ENCODE measurements at places on chromosomes 2 and 18.

DNA sequence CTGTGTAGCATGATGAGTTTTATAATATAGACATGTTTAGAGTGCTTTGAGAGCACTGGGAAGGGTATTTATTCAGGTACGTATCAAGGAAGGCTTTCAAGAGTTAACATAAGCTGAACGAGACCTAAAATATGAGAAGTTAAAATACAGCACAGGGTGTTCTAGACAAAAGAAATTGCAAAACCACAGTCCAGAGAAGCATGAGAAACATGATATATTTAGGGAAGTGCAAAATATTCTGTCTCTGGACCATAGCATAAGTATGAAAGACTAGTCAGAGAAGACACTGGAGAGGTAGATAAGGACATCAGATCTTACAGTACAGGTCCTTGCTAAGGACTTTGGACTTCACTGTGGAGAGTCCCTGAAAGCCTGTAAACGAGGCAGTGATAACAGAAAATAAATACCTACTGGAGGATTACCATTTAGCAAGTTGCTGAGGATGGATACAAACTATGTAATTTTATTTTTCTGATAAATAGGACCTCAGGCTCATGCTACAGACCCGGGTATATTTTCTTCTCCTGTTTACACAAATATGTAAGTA lies 43.7 kb downstream of the FSIP2 start:
- DNase-seq: no peak

GRCh38 chr2:82959727-82960126 lies 1499.4 kb downstream of the SUCLG1 start:
- no peak for DNase-seq

- DNase-seq: peak; percentile 42
These were observed 24.1 kb downstream of the TRABD2A start for GRCh38 chr2:84856787-84857186.

GRCh38 chr2:147501968-147502367 lies 342.9 kb upstream of the ACVR2A start:
- DNase-seq: no peak

DNA sequence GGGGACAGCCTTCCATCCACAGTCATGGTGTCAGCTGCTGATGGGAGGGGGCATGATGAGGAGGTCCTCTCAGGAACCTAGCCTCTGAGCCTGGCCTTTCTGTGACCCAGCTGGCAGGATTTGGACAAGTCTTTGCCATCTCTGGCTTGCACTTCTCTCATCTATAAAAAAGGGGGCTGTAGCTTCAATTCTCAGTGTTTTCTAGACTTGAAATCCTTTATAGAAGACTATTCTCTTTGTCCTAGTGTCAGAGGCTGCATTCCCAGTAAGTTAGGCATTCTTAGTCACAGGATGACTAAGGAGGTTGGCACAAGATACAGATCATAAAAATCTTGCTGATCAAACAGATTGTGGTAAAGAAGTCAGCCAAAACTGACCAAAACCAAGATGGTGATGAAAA lies 958.5 kb downstream of the CNTNAP5 start:
- DNase-seq: no peak

DNA sequence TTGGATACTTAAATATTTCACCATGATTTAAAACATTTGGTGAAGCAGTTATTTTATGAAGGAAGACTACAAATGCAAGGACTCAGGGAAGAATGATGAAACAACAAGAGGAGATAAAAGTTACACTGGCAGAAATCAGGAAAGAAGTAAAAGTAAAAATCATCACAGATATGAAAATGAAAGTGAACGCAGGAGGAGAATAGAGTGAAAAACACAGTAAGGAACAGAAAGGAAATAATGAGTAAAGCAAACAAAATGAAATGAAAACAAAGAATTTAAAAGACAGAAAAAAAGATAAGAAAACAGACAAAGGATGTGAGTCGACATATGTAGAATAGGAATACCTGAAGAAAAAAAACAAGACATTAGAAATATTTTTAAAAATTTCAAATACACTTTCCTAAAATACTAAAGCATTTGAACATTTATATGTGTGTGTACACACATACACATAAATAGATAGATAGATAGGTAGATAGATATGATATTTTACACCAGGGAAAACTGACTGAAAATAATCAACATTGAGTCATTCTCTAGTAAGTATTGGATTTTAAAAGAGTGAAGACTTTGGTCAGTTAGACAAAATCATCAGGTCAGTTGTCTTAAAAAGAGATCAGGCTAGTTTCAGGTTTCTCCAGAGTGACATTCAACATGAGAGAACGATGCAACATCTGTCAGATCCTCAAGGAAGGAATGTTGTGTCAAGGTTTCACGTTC lies 12.1 kb upstream of the KDSR start:
- DNase-seq: no peak

GRCh38 chr2:200380091-200380561 lies 73.6 kb downstream of the SPATS2L start:
- no peak for DNase-seq

- DNase-seq: no peak
These were observed 21.3 kb downstream of the PDCD1 start for GRCh38 chr2:241837197-241837965.

DNA sequence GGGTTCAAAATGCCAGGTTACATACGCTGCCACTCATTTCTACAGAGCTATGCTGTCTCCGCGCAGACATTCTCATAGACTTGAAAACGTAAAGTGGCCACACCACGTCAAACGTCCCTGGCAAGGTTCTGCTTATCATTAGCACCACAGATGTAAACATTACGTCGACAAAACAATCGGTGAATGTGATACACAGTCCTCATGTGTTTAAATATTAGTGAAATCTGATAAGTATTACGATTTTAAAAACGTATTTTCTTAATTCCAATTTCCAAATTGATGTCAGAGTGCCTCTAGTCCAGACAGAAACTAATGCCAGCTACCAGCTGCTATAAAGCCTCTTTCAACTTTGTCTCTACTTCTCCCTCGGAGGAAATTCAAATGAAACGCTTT lies 1.2 kb downstream of the STK17B start:
- peak; percentile 80 for DNase-seq

- DNase-seq: no peak
These were observed 293.0 kb downstream of the RDH14 start for GRCh38 chr2:18267501-18267900.

DNA sequence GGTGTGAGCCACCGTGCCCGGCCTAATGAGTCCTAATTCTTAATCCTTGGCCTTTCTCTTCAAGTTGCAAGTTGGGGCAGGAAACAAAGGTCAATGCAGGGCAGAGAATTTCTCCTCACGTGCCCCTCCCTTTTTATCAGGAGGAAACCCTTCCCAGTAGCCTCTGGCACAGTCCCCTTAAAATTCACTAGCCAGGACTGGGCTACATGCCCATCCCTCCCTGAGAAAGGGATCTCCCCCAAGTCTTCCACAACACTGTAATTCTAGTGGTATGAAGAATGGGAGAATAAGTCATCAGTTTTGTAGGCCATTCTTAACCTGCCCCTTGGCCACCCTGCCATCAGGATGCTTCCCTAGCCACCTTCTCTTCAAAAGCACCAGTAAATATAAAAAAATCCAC lies 42.2 kb downstream of the ARID5A start:
- DNase-seq: no peak

DNA sequence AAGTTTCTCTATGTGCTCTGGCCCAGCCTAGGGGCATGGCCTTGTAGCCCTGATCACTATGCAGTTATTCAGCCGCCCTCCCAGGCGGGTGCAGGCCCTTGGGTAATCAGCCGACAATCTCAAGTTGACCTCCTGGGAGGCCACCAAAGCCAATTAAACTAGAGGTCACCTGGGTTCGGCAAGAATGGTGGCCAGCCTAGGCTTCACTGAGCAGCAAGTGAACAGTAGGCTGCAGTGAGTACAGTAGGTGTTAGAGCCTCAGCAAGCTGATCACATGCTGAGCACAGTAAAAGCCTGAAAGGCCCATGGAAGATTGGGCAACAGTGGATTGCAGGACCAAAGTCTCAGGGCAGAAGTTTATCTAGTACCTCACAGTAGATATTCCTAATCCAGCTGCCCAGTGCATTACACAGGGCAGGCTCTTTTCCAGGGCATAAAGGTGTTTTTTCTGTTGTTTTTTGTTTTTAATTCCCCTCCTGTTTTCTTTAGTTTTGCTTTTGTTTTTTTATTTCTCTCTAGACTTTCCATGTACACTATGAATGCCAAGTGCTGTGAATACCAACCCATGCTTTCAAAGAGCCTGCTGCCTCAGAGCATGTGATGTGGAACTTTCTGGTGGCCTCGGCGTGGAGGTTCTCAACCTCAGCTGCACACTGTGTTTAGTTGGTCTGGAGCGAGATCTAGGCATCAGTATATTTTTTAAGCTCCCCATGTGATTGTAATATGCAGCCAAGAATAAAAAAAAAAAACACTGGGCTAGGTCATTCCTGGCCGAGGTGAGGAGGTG lies 55.9 kb upstream of the ATL2 start:
- DNase-seq: no peak

DNA sequence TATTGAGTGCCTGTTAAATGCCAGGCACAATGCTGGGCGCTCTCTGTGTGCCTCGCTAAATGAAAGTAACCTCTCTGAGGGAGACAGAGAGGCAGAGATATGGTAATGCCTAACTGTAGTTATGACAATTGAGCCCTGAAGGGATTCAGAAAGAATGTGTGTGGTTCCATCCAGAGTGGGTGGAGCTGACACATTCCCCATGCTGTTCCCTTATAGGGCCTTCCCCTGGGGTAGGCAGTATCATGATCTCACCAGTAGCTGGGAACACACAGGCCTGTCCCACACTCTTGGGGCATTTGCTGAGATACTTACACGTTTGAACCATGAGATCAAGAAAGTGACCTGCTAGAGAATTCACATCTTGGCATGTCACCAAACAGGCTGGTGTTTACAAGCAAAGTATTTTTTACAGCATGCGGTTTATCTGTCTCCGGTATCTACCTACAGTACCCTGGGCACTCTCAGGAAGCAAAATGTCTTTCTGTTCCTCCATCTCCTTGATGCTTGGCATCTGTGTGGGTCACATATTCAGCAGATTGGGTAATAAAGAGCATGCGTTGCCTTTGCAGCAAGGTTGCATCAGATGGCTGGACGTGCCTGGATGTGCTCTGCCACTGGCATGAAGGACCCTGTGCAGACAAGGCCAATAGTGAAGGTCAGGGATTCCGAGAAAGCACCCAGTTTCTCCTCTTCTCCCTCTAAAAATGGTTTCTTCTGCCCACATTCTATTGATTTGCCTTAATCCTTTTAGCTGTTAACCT lies 9.4 kb downstream of the CTIF start:
- DNase-seq: no peak

GRCh38 chr18:4233468-4233867 lies 221.6 kb downstream of the DLGAP1 start:
- no peak for DNase-seq

GRCh38 chr18:10197097-10197496 lies 257.3 kb upstream of the APCDD1 start:
- DNase-seq: no peak

DNA sequence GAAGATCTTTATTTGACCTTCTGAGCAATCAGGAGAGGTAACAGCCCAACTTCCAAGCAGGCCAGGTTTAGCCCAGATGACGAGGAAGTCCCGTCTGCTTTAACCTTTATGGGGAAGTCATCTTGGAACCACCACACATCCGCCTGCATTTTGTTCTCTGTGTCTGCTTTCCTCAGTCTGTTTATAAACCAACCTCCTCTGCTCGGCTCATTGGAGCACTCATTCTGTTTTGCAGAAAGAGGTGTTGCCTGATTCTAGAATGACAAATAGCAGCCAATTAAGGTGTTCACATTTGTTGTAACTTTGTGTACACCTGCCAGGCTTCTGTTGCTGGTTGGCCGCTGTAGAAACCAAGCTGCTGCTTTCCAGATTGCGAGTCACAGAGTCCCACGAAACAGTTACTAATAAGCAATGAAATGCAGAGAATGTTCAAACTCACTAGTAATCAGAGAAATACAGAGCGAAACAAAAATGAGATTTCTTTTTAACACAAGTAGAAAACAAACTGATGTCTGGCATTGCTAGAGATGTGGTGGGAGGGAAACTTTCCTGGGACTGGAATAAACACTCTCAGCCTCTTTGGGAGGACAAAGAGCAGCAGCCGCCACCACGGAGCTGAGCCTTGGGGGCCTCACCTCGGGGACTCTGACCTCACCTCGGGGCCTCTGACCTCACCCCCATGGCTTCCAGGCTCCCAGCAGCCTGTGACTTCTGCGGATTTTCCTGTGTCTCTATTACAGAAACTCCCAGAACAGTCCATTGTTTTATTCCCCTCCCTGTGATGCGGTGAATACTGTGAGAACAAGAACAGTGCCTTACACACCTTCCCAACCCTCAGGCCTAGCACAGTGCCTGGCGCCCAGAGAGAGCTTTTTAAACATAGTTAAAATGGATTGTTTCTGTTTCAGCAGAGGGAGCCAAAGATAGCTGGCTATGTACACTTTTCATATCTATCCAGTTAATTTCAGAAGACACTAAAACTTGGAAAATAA lies 64.0 kb downstream of the MBP start:
- no peak for DNase-seq

DNA sequence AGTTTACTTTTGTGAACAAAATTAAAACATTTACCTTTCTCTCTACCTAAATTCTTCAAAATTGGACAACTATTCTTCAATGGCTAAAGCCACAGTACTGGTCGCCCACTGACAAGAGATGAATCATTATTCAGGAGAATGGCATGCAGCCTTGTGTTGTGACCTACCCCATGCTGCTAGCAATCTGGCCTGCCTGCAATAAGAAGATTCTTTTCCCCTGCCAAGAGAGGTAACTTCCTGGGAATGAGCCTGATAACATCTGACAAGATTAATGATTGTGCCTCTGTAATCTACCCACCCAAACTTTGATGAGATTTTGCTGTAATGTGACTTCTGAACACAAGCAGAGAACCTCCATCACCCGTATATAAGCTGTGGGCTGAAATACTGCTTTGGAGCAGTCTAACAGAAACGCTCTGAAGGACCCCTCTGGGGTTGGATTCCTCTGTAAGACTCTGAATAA lies 47.0 kb upstream of the ST3GAL5 start:
- no peak for DNase-seq

- DNase-seq: no peak
These were observed 176.8 kb upstream of the LRP1B start for GRCh38 chr2:142307616-142308115.

DNA sequence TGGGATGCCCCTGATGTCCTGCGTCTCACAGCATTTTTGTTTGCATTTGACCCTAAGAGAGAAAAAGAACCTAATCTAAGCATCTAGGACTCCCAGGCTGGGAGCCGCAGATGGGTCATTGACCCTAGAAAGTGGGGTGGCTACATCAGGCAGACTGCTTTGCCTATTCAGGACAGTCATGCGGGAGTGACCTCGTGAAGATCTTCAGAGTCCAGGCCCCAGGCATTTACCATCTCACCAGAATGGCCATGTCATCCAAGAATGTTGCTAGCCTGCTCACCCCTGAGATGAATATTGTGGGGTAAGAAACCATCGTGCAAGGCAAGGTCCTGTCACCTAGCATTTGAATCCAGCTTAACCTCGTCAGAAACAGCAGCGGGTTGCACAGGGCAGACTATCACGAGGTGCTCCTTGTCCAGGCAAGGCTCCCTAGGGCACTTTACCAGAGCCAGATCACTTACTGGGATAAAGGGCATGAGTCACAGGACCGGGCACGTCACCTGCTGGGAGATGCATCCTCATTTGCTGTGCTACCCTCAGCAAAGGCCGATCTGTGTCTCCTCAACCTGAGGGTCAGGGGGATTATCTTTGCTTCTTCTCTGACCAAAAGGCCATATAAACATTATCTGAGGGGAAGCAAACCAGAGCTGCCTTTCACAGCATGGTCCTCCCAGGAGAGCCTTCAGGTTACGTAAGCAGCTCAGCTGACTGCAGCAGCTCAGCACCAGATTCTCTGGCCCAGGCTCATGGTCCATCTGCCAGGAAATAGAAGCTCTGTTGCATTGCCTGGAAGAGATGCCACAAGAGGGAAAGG lies 162.3 kb downstream of the ACKR3 start:
- DNase-seq: no peak

- peak; percentile 86 for DNase-seq
These were observed 1.0 kb upstream of the B4GALT6 start for GRCh38 chr18:31685097-31686082.
